ENCODE measurements at places on chromosomes 2 and 18.

DNA sequence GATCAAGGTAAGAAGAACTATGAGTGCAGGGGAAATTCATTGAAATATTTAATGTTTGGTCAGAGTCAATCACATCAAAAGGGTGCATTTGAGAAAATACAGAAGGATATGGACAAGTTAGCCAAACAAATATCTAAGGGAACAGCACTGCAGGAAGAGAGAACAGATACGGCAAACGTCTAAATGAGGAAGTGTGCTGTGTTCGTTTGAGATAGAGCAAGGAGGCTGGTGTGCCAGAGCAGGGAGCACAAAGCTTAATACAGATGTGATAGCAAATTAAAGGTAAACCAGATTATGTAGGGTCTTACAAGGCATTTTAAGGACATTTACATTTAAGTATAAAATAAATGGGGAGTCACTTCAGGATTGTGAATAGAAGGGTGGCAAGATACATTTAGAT lies 241.3 kb upstream of the ZNF804A start:
- DNase-seq = no peak

- DNase-seq = no peak
These were observed 658.2 kb downstream of the TDRD15 start for GRCh38 chr2:21781962-21782361.

DNA sequence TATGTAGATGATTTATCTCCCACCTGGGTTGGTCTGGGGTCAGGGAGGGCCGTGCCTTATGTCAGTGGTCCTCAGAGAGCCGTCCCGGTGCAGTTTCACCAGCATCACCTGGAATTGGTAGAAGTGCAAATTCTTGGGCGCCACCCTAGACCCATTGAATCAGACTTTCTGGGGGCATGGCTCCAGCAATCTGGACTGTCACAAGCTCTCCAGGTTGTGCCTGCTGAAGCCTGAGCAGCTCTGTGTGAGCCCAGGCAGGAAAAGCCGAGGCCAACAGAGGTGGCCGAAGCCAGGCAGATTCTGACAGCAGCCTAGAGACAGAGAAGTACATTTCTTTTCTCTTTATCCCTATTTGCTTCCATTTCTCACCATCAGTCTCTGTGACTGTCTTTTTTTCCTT lies 98.4 kb upstream of the SEC11C start:
- DNase-seq = no peak

DNA sequence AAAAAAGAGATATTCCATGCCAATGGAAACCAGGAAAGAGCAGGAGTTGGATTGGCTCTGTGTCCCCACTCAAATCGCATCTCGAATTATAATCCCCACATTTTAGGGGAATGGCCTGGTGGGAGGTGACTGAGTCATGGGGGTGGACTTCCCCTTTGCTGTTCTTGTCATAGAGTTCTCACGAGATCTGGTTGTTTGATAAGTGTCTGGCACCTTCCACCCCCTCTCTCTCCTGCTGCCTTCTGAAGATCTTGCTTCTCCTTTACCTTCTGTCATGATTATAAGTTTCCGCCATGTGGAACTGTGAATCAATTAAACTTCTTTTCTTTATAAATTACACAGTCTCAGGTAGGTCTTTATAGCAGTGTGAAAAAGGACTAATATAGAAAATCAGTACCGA lies 355.6 kb downstream of the NBAS start:
- DNase-seq = no peak

GRCh38 chr2:192465141-192465540 lies 270.4 kb upstream of the TMEFF2 start:
- DNase-seq = no peak

- no peak for DNase-seq
These were observed 7.0 kb upstream of the DRC1 start for GRCh38 chr2:26394694-26395093.

DNA sequence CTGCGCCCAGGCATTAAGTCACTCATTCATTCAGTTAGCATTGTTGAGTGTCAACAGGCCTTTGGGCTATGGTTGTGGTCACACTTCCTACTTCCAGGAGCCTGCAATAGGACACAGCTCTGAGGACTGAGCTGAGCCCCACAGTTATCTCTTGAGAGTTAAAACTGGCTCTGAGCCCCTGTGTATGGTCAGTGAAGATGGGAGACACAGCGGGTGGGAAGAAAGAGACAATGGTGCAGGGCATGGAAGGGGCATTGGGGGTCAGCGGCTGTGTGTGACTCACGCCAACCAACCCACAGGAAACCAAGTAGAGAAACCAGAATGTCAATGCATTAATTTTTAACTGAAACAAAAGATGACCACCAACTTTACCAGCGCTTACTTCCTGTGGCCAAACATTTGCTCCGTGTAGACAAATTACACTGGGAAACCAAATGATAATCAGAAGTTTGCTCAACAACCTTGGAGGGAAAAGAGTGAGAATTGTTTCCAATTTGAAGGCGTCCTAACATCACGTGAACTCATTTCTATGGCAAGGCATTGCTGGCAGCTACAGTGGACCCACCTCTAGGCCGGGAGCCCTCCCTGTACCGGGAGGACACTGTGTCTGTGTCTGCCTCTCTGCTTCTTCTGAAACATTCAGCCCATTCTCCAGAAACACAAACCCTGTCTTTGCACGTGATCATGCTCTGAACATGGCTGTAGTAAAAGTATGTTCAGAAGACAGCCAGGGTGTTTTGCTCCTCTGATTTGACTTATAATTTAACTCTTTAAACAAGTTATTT lies 212.0 kb upstream of the ID2 start:
- no peak for DNase-seq

GRCh38 chr2:109437325-109438090 lies 176.3 kb downstream of the SEPTIN10 start:
- no peak for DNase-seq

- DNase-seq = no peak
These were observed 203.3 kb upstream of the SPOPL start for GRCh38 chr2:138298120-138298814.

DNA sequence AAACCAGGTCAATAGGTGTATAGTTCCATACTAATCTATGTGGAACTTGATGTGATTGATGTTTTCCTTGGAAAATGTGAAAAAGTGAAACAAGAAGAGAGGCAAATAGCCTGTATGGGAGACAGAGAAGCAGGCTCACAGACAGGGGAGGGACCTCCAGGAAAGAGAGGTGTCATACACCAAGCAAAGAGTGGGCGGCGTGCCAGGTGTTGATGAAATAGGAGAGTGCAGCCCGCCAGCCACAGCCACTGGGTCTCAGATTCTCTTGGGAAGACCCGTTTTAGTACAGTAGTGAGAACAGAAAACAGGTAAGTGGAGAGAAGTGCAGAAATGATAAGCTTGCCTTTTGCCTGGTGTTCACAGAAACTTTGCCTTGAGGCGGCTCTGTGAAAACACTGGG lies 301.9 kb downstream of the ZNF407 start:
- DNase-seq = peak; percentile 23

- DNase-seq = no peak
These were observed 11.1 kb downstream of the PDE1A start for GRCh38 chr2:182415771-182416170.

DNA sequence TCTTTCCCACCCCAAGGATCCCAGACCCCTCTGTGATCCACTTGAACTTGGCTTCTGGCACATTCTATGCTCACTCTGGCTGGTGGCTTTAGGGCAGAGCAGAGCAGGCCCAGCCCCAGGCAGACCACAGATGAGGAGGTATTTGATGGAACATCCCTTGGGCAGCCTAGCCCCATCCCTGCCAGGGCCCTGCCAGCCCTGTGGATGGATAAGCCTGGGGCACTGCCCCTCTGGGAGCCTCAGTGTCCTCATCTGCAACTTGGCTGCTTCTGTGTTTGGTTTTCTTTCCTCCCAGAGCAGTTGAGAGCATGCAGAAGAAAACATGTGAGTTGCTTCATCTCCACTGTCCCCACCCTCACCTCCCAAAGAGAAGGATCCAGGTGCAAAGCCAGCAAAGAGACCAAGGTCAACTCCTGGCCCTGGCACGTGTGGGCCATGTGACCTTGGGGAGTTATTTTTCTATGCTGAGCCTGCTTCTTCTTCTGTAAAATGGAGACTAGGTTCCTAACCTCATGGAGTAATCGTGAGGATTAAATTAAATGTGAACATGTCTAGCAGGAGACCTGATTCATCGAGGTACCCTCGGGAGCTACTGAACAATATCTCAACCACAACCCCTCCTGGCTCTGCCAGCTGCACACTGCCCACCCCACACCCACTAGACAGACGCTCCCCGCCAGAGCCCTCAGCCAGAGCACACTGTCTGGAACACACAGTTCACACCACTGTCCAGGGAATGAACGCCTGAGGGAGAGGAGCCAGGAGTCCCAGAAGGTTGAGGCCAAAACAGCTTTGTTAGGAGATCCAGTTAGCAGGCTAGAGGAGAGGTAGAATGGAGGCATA lies 14.6 kb upstream of the TNS1 start:
- DNase-seq = no peak

Measured in NCI-H1417 (cell line).